Fibroblast of skin of right biceps (primary cell): ENCODE measurements at places on chromosomes 16 and 17.

DNA sequence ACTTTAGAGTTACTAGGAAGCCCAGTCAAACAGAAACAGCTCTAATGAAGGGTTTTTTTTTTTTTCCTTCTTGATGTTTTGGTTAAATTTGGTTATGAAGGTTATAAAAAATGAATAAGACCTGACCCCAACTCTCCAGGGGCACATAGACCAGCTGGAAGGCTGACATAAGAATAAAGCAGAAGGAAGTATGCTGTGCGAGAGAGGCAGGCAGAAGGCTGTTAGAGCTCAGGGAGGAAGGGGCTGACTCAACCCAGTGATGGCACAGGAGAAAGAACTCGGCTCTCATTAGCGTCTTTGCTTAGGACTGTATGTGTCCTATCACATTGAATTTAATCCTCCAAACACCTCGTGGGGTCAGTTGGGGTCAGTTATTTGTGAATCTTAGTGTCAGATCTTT lies 474.6 kb downstream of the PMP22 start:
- peak; percentile 73 for DNase-seq

DNA sequence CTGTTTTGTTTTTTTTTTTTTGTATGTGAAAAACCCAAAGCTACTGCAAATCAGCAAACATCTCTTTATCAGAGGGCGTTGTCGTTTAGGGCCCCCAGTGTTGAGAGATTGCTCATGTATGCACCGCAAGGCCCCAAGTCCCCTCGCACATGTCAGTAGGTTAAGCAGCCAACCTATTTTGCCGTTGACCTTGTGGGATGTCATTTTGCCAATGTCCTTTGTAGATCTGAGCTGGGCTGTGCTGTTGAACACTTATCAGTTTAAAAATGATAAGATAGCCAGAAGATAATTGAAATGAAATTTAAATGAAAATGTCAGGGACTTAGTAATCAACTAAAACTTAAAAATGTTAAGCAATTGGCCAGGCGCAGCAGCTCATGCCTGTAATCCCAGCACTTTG lies 26.2 kb downstream of the ARSG start:
- DNase-seq = no peak

- DNase-seq = no peak
Observed at GRCh38 chr16:25010542-25010941, 4.6 kb downstream of the ARHGAP17 start.

- DNase-seq = peak; percentile 78
Observed at GRCh38 chr16:71526111-71526631, at the start of gene CHST4. Gene CHST4 (plus strand): TSS chr16:71526426. CDS start chr16:71536678, 10,252 bp downstream.

- no peak for DNase-seq
Observed at GRCh38 chr16:6483469-6484033, 849.1 kb upstream of the RBFOX1 start.

DNA sequence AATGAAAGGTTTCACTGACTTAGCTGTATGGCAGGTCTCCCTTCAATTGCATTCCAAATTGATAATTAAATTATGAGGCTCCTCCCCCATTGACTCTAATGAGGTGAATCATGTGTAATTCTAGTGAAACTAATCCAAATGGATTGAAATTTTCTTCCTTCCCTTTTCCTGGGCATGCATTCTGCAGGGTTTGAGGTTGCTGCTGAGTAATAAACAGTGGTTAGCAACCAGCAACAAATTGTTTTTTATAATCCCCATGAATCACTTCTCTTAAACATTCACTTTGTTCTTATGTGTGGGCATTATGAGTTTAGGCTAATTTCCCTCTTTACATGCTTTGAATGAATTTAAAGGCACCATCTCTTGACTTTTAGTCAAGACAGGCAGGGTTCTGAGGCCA lies 43.4 kb downstream of the MYOCD start:
- DNase-seq = peak; percentile 37

DNA sequence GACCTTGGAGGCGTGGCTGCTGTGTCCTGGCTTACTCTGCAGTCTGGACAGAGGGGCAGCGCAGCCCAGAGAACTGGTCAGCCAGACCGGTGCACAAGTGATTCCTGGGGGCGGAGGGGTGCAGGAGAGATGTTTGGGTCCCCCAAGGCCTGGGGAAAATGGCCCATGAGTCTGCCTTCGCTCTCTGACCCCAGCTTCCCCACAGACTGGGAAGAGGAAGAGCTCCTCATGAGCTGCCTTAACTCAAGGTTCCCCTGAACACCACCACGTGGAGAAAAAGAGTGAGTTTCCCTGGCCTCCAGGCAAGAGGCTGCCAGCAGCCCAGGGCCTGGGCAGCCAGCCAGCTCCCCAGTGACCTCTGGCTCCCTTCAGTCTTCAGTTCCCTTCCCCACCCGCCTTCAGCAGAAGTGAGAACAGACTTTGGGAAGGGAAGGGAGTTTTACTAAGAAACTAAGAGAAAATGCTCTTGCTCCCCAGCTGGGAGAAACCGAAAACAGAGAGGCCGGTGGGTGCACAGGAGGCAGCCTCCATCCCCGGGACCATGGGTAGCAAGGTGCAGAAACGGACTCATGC lies 2.0 kb upstream of the C17orf99 start:
- DNase-seq = peak; percentile 55

GRCh38 chr17:82231312-82231561 lies 2.4 kb downstream of the SLC16A3 start:
- no peak for DNase-seq

- no peak for DNase-seq
Observed at GRCh38 chr17:27623614-27624013, 7.4 kb upstream of the LGALS9 start.

- DNase-seq = peak; percentile 66
Observed at GRCh38 chr16:27264151-27264550, 4.4 kb downstream of the NSMCE1 start.

GRCh38 chr17:5823219-5823618 lies 238.9 kb upstream of the NLRP1 start:
- no peak for DNase-seq

- DNase-seq = peak; percentile 58
Observed at GRCh38 chr16:48542020-48542473, 67.9 kb downstream of the N4BP1 start.

DNA sequence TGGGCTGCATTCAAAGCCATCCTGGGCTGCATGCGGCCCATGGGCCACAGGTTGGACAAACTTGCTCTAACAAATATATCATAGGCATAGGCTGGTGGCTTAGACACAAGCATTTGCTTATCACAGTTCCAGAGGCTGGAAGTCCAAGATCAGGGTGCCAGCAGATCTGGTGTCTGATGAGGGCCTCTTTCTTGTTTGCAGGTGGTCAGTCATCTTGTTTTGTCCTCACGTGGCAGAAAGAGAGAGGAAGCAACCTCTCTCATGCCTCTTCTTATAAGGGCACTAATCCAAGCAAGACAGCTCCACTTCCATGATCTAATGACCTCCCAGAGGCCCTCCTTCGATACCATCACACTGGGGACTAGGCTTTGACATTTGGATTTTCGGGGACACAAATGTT lies 238.7 kb upstream of the TNRC6C start:
- DNase-seq = no peak

DNA sequence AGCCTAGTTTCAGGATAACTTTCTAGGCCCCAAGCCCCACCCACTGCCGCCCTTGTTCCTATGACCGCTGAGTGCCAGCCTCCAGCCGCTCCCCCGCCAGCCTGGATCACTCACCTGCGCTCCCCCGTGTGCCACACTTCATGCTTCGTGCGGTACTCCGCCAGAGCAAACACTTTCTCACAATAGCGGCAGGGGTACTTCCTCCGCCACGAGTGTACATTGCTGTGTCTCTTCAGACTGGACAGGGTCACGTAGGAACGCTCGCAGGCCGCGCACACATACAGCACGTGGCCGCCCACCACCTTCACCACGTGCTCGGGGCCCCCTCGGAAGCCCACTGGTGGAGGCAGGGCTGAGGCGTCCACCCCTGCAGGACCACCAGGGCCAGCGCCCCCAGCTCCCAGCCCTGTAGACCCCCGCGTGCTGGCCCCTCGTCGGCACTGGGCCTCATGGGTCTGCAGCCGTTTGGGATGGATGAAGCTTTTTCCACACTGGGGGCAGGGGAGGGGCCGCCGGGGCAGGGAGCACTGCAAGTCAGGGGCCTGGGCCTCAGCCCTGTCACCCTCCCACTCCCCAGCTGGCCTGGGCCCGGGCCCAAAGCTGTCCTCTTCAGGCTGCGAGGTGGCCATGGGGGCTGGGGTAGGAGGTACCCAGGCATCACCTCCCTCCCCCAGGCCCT lies 13.7 kb downstream of the ZBTB4 start:
- DNase-seq = no peak

GRCh38 chr16:307691-308312 lies 24.8 kb downstream of the PDIA2 start:
- DNase-seq = no peak

DNA sequence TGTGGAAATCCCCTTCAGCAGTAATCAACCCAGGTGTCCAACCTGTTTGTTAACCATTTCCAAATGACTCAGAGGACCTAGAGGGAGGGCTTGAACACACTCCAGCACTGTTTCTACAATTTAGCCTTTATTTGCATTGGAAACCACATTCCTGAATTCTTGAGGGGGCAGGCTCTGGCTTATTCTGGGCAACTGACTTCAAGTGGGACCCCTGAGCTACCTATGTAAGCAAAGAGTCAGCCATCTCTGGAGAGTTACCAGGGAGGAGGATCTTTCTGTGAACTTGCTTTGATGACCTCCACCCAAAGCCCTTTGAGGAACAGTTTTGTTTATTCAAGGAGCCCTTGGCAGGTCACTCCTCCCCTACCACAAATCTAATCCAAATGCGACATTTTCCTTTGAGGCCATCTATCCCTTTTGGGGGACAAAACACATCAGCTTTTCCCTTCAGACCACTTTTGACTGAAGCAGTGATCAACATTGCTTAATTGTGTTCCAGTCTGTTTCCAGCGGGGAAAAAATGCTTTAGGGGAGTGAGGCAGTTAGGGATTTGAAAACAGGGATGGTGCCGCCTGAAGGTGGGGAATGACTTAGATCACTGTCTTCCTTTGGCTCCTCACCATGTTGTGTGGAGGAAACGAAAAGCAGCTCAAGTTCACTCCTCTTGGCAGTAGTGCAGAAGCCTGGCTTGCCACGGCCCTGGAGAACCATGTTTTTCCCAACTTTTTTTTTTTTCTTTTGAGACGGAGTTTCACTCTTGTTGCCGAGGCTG lies 46.2 kb downstream of the TUBD1 start:
- DNase-seq = peak; percentile 79

GRCh38 chr16:75460446-75460845 lies 4.0 kb downstream of the TMEM170A start:
- peak; percentile 43 for DNase-seq

DNA sequence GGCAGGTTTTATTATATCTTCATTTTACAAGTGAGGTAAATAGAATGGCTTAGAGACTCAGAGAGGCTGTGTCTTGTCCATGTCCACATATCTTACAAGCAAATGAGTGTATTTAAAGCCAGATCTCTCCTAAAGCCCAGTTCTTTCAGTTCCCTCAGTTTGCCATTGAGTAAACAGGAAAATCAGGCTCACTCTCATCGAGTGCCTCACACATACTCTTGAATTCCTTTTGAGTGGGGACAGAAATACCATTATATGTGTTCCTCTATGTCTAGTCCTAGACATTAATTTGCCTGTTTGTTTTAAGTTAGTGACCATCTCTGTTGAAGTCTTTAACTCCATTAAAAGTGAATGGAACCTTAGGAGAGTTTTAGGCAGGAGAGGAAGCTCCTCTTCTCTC lies 40.1 kb downstream of the BPTF start:
- DNase-seq = no peak

- DNase-seq = no peak
Observed at GRCh38 chr16:11398851-11399250, 53.6 kb downstream of the RMI2 start.

DNA sequence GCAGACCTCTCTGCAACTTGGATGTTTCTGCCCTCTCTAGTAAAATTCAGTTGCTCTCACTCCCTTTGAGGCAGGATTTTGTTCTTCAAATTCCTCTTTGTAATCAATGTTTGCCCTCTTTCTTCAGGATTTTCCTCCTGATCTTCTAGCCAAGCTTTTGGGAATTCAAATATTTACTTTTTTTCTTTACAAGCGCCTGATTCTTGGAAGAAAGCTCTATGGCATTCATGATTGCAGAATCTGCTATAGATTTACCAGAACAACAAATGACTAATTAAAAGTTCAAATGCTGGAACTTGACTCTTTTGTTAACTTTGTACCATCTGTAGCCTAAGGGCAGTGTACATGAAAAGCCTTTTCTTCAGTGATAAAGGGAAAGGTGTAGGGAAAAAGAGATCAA lies 63.7 kb upstream of the SHISA6 start:
- no peak for DNase-seq

- DNase-seq = no peak
Observed at GRCh38 chr16:563072-563644, 3.0 kb downstream of the PRR35 start.

GRCh38 chr17:1957037-1957436 lies 68.1 kb downstream of the RTN4RL1 start:
- peak; percentile 21 for DNase-seq

DNA sequence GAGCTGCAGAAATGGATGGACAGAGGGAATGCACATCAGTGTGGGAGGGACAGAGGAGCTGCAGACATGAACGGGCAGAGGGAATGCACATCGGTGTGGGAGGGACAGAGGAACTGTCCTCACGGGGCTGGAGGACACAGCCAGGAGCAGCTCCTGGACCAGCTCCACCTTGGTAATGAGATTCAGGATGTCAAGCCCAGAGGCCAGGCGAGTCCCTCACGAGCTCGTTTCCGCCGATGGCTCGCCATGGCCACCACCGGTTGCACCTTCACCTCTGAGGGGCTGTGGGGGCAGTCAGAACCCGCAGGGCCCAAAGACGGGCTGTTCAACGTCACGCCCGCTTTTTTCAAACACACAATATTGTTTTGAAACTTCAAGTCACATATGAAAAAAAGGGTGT lies 56.2 kb downstream of the RPH3AL start:
- no peak for DNase-seq

DNA sequence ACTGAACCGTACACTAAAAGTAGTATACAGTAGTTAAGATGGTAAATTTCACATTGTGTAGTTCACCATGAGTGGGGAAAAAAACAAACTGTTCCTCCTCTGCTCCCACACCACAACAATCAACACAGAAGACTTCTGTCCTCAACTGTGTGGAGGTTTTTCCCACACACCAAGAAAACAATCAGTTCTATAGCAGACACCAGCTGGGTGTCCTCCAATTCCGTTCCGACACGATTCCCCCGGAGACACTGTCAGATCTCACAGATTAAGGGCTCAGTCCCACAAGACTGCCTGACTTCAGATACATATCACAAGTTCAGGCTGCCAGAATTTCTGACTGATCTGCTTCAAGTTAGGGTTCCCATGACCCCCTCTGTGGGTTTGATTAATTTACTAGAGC lies 31.8 kb downstream of the BBS2 start:
- no peak for DNase-seq

DNA sequence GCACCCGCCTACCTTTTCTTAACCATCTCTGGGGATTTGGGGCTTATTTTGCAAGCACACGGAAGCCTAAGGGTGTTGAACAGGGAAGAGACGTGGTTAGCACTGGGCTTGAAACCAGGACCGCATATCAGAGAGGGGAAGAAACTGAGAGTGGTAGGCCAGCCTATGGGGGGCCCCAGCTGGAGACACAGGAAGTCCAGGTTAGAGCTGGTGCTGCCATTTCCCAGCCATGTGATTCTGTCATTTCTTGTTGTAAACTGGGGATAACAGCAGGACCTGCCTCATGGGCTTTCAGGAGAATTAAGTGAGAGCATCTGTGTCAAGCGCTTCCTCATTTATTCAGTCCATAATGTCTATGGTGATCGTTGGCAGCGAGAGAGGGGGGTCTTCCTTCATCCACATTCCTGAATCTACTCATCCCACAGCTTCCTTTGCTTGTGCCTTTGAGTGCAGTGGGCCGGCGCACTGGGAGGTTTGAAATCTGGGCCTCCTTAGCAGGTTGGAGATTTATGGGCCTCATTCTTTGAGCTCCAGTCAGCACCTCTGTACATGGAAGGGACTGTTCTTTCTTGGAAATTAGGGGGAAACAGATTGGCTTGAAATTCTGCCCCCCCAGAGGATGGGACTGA lies 20.1 kb downstream of the NKD1 start:
- no peak for DNase-seq

- peak; percentile 10 for DNase-seq
Observed at GRCh38 chr17:58084317-58084981, 1.2 kb downstream of the DYNLL2 start.
